ENCODE measurements at places on chromosomes 11 and 22. TPM values are rescaled to one million over a fixed set of nuclear protein-coding genes. Genes with fewer than 3 reads are reported as not detected.

DNA sequence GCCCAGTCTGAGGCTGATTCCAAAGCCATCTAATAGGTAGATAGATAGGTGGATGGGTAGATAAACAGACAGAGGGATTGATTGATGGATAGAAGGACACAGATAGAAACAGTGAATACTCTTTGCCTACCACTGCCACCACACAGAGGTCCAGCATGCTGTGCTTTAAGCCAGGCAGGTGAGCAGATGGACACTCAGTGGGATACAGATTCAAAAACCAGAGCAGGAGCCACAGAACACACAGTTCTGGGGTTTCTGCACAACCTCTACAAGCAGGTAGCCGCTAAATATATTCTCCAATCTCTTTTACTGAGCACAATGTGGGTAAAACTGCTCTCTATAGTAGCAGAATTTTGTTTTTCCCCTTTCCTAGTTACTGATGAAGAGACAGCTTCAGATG, 20.5 kb upstream of the JHY start:
- H3K27me3 ChIP-seq: peaks cover 2% of the 10 kb centered on the region
- H3K4me3 ChIP-seq: no peak overlapping the region
- no peak for DNase-seq
- no peak overlapping the region for H3K27ac ChIP-seq
- peaks cover 31% of the 10 kb centered on the region for H3K4me1 ChIP-seq

- H3K36me3 ChIP-seq: no peaks in the 10 kb centered on the region
- peaks cover 35% of the 10 kb centered on the region for H3K4me1 ChIP-seq
- DNase-seq: no peak
- no peaks in the 10 kb centered on the region for H3K27me3 ChIP-seq
- no peak overlapping the region for H3K4me3 ChIP-seq
- H3K27ac ChIP-seq: no peak overlapping the region
Measured at GRCh38 chr22:42969348-42969975, 45.5 kb downstream of the PACSIN2 start.

- no peak for DNase-seq
- no peak overlapping the region for H3K27ac ChIP-seq
- no peaks in the 10 kb centered on the region for H3K4me1 ChIP-seq
- H3K36me3 ChIP-seq: no peaks in the 10 kb centered on the region
- no peaks in the 10 kb centered on the region for H3K27me3 ChIP-seq
Measured at GRCh38 chr11:119661226-119661625, 67.8 kb downstream of the NECTIN1 start.

DNA sequence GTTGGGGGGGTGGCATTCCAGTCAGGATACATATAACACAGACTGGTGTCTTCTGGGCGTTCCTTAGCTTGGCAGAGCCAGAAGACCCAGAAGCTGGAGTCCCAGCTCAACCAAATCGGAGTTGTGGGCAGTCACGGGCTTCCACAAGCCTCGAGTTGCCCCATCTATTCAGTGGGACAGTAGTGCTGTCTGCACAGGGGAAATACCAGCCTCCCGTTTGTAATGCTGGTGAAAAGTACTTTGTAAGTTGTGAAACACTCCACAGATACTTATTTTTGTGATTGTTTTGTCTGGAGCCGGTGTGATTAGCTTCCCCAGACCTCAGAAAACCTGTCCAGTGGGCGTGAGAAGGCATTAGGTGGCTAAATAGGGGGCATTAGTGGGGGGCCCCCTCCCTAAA, 13.6 kb downstream of the DGKZ start:
- H3K27me3 ChIP-seq: no peaks in the 10 kb centered on the region
- H3K4me3 ChIP-seq: peak overlapping the region; percentile 29
- peak overlapping the region; percentile 79 for H3K27ac ChIP-seq
- peak; percentile 74 for DNase-seq

DNA sequence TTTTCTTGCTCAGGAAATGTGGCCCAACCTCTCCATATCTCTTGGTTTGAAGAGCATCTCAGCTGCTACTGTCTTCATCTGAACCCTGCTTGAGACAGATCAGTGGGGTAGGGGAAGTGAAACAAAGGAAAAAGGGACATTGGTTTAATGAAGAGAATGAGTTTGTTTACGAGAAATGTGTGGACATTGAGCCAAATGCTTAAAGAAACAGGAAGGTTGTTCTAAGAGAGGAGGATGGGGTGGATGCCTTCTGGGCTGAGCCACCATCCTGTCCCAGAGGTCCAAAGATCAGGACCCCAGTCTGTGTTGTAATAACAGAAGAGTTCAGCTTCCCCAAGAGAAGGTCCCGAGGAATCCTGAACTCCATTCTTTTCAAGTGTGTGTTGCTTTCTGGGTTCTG, 369.7 kb downstream of the INSC start:
- H3K4me3 ChIP-seq: no peak overlapping the region
- H3K27ac ChIP-seq: no peak overlapping the region
- DNase-seq: peak; percentile 1
- H3K4me1 ChIP-seq: no peaks in the 10 kb centered on the region
- no peaks in the 10 kb centered on the region for H3K36me3 ChIP-seq
- no peaks in the 10 kb centered on the region for H3K27me3 ChIP-seq

GRCh38 chr22:30680991-30681770, 13.5 kb upstream of the OSBP2 start:
- H3K27me3 ChIP-seq: no peaks in the 10 kb centered on the region
- peaks cover 7% of the 10 kb centered on the region for H3K4me1 ChIP-seq
- H3K27ac ChIP-seq: no peak overlapping the region

- DNase-seq: no peak
- no peaks in the 10 kb centered on the region for H3K36me3 ChIP-seq
- no peak overlapping the region for H3K4me3 ChIP-seq
Measured at GRCh38 chr11:104891135-104891534, 7.1 kb downstream of the CASP12 start.

GRCh38 chr11:121654843-121655536, 202.2 kb upstream of the SORL1-AS1 start:
- H3K36me3 ChIP-seq: no peaks in the 10 kb centered on the region
- peaks cover 4% of the 10 kb centered on the region for H3K27me3 ChIP-seq
- H3K27ac ChIP-seq: no peak overlapping the region
- no peak for DNase-seq
- peaks cover 14% of the 10 kb centered on the region for H3K4me1 ChIP-seq

GRCh38 chr22:40560994-40561515, 75.5 kb downstream of the MRTFA start:
- H3K36me3 ChIP-seq: no peaks in the 10 kb centered on the region
- H3K4me3 ChIP-seq: no peak overlapping the region
- no peak for DNase-seq
- H3K4me1 ChIP-seq: no peaks in the 10 kb centered on the region
- H3K27ac ChIP-seq: no peak overlapping the region

DNA sequence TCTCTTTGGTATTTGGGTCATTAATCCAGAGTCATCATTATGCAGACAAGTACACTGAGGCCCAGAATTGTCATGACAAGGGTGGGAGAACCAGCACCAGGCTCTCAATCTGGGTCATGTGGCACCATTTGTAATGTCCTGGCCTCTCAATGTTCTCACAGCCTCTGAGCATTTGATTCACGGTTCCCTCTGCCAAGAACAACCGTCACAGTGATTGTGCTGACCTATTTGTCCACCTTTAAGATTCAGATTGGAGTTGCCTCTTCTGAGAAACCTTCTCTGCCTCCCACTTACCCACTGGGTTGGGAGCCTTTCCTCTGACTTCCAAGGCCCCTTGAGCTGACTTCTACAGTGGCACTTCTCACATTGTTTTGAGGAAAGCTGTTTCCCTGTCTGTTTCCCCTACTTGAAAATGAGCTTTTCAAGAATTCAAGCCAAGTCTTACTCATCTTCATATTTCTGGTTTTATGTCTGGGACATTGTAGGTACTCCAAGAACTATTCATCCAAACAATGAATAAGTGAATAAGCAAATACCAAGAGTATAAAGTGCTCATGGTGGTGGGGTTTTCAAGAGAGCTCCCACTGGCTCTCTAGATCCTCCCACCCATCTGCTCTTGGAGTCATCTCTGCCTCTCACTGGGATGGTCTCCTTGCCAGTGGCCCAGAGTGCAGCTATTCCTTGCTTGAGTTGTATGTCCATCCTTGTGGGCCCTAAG, 126.4 kb upstream of the E2F8 start:
- no peak overlapping the region for H3K27ac ChIP-seq
- H3K36me3 ChIP-seq: no peaks in the 10 kb centered on the region
- H3K27me3 ChIP-seq: no peaks in the 10 kb centered on the region
- no peak for DNase-seq
- H3K4me3 ChIP-seq: no peak overlapping the region

DNA sequence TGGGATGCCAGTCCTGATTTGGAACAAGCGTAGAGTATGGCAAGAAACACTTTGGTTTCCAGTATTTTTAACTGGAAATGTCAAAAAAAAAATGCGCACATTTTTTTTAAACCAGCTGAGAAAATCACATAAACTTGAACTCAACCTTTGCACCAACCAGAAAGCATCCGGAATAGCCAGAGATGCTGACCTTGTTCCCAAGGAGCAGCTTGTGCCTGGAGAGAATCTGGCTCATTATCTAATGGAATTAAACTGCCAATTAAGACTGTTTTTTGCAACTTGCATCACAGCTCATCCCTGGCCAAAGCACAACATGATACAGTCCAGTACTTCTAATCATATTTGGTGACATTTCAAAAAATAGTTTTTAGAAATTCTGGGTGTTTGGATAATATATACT, 8.4 kb upstream of the ETS1 start:
- no peak for DNase-seq
- no peak overlapping the region for H3K4me3 ChIP-seq
- no peaks in the 10 kb centered on the region for H3K4me1 ChIP-seq
- H3K27me3 ChIP-seq: no peaks in the 10 kb centered on the region

- no peak for DNase-seq
- no peaks in the 10 kb centered on the region for H3K27me3 ChIP-seq
- H3K27ac ChIP-seq: no peak overlapping the region
- no peaks in the 10 kb centered on the region for H3K4me1 ChIP-seq
- H3K36me3 ChIP-seq: no peaks in the 10 kb centered on the region
- no peak overlapping the region for H3K4me3 ChIP-seq
Measured at GRCh38 chr22:27642104-27642800, 159.3 kb downstream of the MN1 start.

- H3K4me3 ChIP-seq: no peak overlapping the region
- no peaks in the 10 kb centered on the region for H3K27me3 ChIP-seq
- H3K27ac ChIP-seq: no peak overlapping the region
Measured at GRCh38 chr11:13972043-13972910, 9.8 kb downstream of the SPON1 start.

- H3K27ac ChIP-seq: no peak overlapping the region
- DNase-seq: no peak
- no peaks in the 10 kb centered on the region for H3K36me3 ChIP-seq
- H3K27me3 ChIP-seq: no peaks in the 10 kb centered on the region
- H3K4me3 ChIP-seq: no peak overlapping the region
Measured at GRCh38 chr11:110629594-110629993, 82.6 kb downstream of the ARHGAP20 start.

- DNase-seq: peak; percentile 20
- H3K27ac ChIP-seq: no peak overlapping the region
- H3K27me3 ChIP-seq: no peaks in the 10 kb centered on the region
Measured at GRCh38 chr22:26835929-26836528, 178.6 kb downstream of the MIAT start.

GRCh38 chr11:108836541-108836940, 171.7 kb downstream of the DDX10 start:
- no peak overlapping the region for H3K27ac ChIP-seq
- DNase-seq: no peak
- no peaks in the 10 kb centered on the region for H3K27me3 ChIP-seq
- no peaks in the 10 kb centered on the region for H3K36me3 ChIP-seq

- H3K36me3 ChIP-seq: no peaks in the 10 kb centered on the region
- peaks cover 77% of the 10 kb centered on the region for H3K4me1 ChIP-seq
- no peak overlapping the region for H3K4me3 ChIP-seq
- H3K27me3 ChIP-seq: no peaks in the 10 kb centered on the region
- peak; percentile 91 for DNase-seq
Measured at GRCh38 chr11:117828611-117829368, 4.2 kb upstream of the FXYD2 start.

DNA sequence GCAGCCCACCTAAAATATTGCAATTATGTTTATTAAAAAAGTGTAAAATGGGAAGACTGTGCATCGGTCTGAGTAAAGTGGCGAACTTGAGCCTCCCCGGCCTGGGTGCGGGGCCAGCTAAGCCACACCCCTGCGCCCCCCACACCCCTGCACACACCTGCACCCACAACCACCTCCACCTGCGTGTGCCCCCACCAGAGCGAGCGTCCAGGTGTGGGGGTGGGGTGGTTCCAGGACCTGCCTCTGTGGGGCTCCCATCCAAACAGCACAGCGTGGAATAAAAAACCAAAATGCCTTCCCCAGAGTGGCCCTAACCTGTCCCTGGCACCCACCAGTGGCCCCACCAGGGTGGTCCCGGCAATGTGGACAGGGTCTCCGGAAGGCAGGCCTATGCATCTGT, 30.1 kb upstream of the CARS1 start:
- no peak overlapping the region for H3K4me3 ChIP-seq
- peaks cover 25% of the 10 kb centered on the region for H3K36me3 ChIP-seq
- H3K27me3 ChIP-seq: peaks cover 2% of the 10 kb centered on the region

GRCh38 chr11:78339483-78339882, 78.1 kb downstream of the GAB2 start:
- no peaks in the 10 kb centered on the region for H3K27me3 ChIP-seq
- H3K4me1 ChIP-seq: peaks cover 27% of the 10 kb centered on the region
- DNase-seq: no peak
- H3K36me3 ChIP-seq: no peaks in the 10 kb centered on the region
- H3K27ac ChIP-seq: peak overlapping the region; percentile 18
- H3K4me3 ChIP-seq: no peak overlapping the region

- no peaks in the 10 kb centered on the region for H3K27me3 ChIP-seq
- no peak for DNase-seq
- no peak overlapping the region for H3K27ac ChIP-seq
- H3K36me3 ChIP-seq: no peaks in the 10 kb centered on the region
- H3K4me3 ChIP-seq: no peak overlapping the region
Measured at GRCh38 chr11:100705447-100705846, 18.4 kb downstream of the ARHGAP42 start.

The DNAJB7 gene
- polyA plus RNA-seq: not detected

The C11orf71 gene
- polyA plus RNA-seq: 23.0 TPM

The OSBPL5 gene
- 6.8 TPM for polyA plus RNA-seq

The ADORA2A gene
- polyA plus RNA-seq: 10.4 TPM

The MS4A6A gene
- polyA plus RNA-seq: 3,009 TPM

The SLC22A25 gene
- polyA plus RNA-seq: not detected

The PARVG gene
- 577 TPM for polyA plus RNA-seq

The MPEG1 gene
- 971 TPM for polyA plus RNA-seq

The ARVCF gene
- 0.31 TPM for polyA plus RNA-seq

The ISX gene
- not detected for polyA plus RNA-seq

The TST gene
- polyA plus RNA-seq: 34.5 TPM
